ACHN (cell line): ENCODE measurements at places on chromosomes 6 and 20.

DNA sequence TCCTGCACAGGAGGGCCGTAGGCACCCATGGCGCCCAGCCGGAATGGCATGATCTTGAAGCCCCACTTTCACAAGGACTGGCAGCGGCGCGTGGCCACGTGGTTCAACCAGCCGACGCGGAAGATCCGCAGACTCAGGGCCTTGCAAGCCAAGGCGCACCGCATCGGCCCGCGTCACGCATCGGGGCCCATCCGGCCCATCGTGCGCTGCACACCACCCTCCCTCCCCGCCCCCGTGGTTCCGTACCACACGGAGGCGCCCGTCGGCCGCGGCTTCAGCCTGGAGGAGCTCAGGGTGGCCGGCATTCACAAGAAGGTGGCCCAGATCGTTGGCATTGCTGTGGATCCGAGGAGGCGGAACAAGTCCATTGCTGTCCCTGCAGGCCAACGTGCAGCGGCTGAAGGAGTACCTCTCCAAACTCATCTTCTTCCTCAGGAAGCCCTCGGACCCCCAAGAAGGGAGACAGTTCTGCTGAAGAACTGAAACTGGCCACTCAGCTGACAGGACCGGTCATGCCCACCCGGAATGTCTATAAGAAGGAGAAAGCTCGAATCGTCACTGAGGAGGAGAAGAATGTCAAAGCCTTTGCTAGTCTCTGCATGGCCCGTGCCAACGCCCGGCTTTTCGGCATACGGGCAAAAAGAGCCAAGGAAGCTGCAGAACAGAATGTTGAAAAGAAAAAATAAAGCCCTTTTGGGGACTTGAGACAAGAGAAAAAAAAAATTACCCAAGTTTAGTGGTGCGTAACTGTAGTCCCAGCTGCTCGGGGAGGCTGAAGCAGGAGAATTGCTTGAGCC, 9.9 kb upstream of the NCOA5 start:
- peak; percentile 66 for DNase-seq

- DNase-seq, result no peak
Observed at GRCh38 chr20:45863543-45864470, 6.4 kb downstream of the ZSWIM3 start.

DNA sequence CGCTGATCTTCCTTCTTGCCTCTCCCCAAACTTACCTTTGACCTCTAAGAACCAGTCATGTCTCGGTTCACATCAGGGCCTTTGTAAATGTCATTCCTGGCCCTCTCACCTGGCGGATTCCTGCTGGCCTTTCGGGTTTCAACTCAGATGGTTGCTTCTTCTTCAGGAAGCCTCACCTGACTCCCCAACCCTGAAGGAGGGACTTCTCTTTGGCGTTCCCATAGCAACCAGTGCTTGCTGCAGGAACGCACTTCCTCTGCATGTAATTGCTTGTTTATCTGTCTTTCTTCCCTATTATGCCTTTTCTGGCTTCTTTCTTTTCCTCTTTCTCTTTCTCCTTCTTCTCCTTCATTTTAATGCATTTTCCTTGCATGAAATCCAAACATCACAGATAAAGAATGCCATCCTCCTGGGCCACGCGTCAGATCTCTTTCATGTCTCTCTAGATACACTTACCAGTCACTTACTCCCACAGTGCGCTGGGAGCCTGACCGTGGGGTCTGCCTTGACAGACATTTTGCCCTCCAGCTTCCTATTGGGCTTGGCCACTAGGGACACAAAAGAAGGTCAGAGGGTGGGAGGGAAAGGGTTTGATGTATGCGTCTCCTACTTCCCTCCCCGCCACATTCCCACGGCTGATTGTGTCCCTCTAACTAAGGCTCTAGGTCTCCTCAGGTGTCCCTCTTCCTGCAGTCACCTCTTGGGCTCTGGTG, 295.7 kb upstream of the TSHZ2 start:
- DNase-seq, result no peak

DNA sequence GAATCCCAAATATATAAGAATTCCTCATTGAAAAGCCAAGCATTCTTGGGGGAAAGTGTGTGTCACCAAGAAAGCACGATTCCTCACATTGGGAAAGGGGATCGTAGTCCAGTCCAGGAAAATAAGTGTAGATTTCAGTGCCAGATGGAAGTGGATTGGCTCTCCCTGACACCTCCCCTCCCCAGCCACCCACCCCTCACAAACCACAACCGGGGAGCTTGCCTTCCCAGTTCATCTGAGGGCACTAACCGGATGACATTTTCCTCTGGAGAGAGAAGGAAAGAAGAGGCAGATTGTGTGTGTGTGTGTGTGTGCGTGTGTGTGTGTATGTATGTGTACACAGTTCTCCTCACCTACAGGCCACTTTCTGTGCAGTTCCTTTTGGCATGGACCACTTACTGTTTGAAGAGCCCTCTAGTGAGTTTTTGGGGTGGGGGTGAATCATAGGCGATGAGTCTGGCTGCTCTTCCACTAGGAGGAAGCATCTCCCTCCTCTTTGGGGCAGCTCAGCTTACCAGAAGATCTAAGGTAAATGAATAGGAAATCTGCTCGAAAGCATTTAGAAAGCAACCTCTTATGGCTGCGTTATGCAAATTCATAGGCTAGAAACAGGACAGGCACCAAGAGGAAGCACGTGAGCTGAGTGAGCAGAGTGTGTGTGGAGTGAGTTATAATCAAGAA, 20.8 kb downstream of the DAAM2 start:
- no peak for DNase-seq

DNA sequence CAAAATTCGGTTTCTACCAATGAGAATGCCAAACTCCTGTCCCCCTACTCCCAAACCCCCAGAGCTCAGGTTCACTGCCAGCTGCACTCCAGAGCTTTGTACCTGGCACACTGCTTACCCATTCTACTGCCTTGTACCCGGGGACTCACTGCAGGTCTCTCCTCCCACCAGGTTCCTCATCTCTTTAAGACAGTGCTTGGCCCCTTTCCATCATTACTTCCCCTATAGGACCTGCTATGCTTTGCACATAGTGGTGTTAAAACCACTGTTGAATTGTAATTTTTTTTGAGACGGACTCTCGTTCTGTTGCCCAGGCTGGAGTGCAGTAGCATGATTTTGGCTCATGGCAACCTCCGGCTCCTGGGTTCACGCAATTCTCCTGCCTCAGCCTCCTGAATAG, 25.9 kb downstream of the LYRM4 start:
- DNase-seq, result no peak

GRCh38 chr6:13496513-13497190, 9.3 kb upstream of the GFOD1 start:
- peak; percentile 56 for DNase-seq

GRCh38 chr20:37741055-37741454, 47.2 kb downstream of the CTNNBL1 start:
- peak; percentile 4 for DNase-seq

DNA sequence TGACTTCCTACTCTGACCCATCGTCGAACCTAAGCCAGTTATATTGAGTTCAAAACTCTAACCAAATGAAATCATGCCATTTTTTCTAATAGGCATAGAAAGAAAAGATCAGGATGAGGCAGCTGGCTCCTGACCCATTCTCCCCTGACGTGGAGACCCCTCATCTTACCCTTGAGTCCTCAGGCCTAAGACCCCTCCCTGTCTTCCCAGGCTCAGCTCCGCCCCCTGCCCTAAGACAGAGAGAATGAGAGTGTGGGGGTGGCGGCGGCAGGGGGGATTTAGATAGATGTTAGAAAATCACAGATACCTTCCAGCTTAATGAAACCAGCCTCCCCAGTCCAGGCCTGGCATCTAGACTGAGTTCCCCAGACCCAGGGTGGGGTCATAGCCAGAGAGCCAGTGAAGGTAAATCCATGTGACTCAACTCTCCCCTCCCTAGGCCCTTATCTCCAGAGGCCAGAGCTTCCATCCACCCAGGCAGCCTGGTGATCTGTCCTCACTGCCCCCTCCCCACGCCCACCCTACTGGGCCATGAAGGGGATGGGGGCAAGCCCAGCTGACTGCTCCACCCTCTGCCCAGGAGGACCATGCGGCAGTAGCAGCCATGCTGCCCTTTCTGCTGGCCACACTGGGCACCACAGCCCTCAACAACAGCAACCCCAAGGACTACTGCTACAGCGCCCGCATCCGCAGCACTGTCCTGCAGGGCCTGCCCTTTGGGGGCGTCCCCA, 6.8 kb downstream of the TMEM63B start:
- no peak for DNase-seq

- no peak for DNase-seq
Observed at GRCh38 chr6:20439558-20439957, 37.9 kb downstream of the E2F3 start.

DNA sequence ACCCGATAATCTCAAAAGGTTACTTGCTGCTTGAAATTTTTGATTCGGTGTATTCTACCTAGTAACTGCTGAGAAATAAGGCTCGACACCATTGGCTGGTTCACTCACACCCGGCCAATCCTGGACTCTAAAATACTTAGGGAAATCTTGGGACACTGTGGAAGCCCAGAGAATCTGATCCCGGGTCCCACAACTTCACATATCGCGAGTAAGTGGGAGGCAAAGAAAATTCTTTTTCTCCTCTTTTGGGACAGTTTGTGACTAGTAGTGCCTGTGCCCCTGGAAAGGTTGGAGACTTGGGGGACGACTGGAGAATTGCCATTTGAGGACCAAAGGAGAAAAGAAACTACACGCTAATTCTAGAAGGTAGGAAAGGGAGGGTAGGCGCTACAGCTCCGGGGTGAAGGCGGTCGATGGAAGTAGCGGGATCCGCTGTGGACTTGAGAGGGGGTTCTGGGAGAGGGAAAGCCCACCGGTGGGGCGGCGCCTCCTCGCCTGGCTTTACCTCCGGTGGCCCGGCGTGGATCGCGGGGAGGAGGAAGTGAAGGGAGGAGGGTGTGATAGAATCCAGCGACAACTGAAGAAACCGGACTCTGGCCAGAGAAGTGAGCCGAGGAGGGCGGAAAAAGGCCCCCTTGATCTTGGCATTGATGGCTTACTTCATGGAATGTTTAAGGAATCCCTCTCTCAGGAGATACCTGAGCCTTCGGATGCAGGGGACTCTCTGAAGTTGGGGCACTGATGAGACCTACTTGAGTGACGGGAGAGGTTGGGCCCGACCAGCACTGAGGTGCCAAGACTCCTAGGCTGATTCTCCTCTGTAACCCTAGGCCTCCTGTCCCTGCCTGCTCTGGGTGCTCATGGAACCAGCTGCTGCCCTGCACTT, 18.8 kb upstream of the BTN3A3 start:
- peak; percentile 92 for DNase-seq
